Left renal cortex interstitium (tissue), 4 donors: ENCODE measurements at places on chromosomes 12 and 14. TPM values are rescaled to one million over a fixed set of nuclear protein-coding genes. Genes with fewer than 3 reads are reported as not detected.

The SLC6A13 gene
- 39.0 TPM for polyA plus RNA-seq

The HNF1A gene
- polyA plus RNA-seq, result 21.0 TPM

The ACADS gene
- 24.2 TPM for polyA plus RNA-seq

- no peak for DNase-seq
Measured at GRCh38 chr14:69662636-69663299, 51.4 kb downstream of the SUSD6 start.

GRCh38 chr12:90064852-90065801 lies 356.5 kb upstream of the ATP2B1 start:
- no peak for DNase-seq

- no peak for DNase-seq
Measured at GRCh38 chr14:34548472-34548981, 9.0 kb upstream of the EAPP start.

- no peak for DNase-seq
Measured at GRCh38 chr12:95014554-95014953, 11.1 kb upstream of the NDUFA12 start.

DNA sequence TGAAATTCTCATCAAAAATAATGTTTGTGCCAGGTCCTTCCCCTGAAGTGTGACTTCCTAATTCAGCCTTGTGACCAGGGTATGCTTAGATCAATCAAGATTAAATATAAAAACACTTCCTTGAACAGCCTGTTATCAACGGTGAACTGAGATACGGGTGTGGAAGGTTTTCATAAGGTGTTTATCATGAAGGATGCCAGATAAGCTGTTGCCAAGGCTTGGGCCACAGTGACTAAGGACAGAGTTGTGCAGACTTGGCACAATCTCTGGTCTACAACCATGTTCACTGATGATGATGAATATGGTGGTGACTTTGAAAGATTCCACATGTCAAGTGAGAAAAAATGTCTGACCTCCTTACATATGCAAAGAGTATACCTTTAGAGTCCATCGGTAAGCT lies 51.3 kb upstream of the LIN7A start:
- no peak for DNase-seq
